Esophagus (tissue), 2 donors: ENCODE measurements at places on chromosomes 3 and 15. TPM values are rescaled to one million over a fixed set of nuclear protein-coding genes. Genes with fewer than 3 reads are reported as not detected.

The GOLGA6A gene
- polyA plus RNA-seq: 0.02 TPM

The EPB42 gene
- polyA plus RNA-seq: not detected

The FAM107A gene
- 6.3 TPM for polyA plus RNA-seq

The MIX23 gene
- 32.9 TPM for polyA plus RNA-seq
